ENCODE measurements at places on chromosomes 5 and 9. TPM values are rescaled to one million over a fixed set of nuclear protein-coding genes. Genes with fewer than 3 reads are reported as not detected.

TRAF1 gene
- 170 TPM for total RNA-seq

TYRP1 gene
- not detected for total RNA-seq

PCA3 gene
- total RNA-seq: not detected

TAF1L gene
- not detected for total RNA-seq

OR1Q1 gene
- not detected for total RNA-seq

CCL19 gene
- not detected for total RNA-seq

TMEM215 gene
- not detected for total RNA-seq

GRCh38 chr9:34047864-34048726, 592 bp downstream of the UBAP2 start:
- peak; percentile 41 for DNase-seq
- H3K27me3 ChIP-seq: no peaks in the 10 kb centered on the region
- H3K27ac ChIP-seq: peak overlapping the region; percentile 88
- peak overlapping the region; percentile 90 for H3K4me3 ChIP-seq
- H3K4me1 ChIP-seq: peaks cover 18% of the 10 kb centered on the region

DNA sequence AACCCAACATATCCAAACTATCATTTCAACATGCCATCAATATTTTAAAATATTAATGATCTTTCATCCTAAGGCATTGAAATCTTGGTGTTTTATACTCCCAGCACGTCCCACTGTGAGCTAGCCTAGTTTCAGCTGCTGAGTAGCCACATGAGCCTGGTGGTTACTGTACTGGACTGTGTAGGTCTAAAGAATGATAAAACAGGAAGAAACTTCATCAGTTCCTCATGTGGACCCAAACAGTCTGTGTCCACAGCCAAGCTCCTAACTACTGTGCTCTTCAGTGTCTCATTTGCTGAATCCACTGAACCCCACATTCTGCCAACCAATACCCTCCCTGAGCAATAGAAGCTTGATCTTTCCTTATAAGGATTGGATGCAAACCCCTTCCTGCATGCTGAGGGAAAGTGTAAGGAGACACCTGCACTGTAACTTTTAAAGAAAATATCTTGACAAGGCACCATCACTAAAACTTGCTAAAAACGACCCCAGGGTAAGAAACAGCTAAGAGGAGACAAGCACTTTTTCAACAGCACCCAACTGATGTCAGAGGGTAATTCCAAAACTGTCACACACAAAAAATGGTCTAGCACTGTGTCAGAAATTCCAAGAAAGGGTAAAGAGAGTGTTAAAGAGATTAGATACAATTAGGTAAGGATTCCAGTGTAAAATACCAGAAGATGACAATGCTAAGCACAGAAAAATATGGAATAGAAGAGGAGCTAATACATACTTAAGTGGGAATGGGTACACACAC, 126.9 kb downstream of the SPOCK1 start:
- peaks cover 5% of the 10 kb centered on the region for H3K27me3 ChIP-seq
- no peaks in the 10 kb centered on the region for H3K36me3 ChIP-seq
- no peak overlapping the region for H3K27ac ChIP-seq
- no peak for DNase-seq
- no peak overlapping the region for H3K4me3 ChIP-seq

DNA sequence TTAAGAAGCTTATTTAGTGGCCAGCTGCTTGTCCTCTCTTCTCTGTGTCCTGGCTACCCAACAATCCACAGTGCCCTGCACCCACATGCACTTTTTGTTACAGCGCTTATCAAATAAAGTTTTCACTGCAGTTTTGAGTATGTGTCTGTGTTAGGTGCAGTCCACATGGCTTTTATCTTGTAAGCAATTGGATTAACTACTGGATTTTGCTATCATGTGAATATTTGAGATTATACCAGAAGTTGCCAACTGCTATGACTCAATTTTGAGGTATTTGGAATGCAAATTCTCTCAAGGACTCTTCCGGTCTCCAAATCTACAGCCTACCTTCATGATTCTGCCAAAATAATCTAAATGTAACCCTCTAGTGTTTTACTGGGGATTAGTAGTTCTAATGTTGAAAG, 690.2 kb downstream of the NR2F1-AS1 start:
- no peak overlapping the region for H3K4me3 ChIP-seq
- H3K27me3 ChIP-seq: no peaks in the 10 kb centered on the region
- H3K27ac ChIP-seq: no peak overlapping the region
- no peaks in the 10 kb centered on the region for H3K36me3 ChIP-seq
- no peaks in the 10 kb centered on the region for H3K4me1 ChIP-seq

DNA sequence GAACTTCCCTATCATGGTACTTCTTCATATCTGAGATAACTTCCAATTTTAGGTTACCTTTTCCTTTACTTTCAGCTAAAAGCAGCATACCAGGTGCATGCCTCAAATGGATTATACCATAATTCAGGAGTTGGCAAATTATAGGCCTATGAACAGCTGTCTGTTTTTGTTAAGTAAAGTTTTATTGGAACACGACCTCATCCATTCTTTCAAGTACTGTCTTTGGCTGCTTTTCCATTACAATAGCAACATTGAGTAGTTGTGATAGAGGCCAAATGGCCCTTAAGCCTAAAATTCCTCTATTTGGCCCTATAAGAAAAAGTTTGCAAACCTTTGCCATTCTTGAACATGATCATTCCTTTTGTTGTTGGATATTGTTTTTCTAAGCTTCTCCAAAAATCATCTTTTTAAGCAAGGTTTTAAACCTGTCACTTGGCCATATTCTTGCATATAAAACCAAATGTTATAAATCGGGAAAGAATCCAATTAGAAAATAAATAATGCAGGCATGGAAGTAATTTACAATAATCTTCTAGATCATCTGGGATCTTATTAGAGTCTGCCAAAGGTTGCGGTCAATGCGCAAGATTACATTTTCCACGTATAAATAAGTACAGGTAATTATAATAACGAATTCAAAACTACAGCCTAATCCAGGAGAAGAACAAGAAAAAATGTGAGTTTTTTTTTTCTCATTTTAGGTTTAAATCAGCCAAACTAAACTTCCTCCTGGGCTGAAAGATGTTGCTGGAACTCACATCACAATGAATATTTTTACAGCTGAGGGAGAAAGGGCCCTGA, 226.5 kb upstream of the ANKRD55 start:
- H3K4me3 ChIP-seq: no peak overlapping the region
- H3K27ac ChIP-seq: no peak overlapping the region
- no peaks in the 10 kb centered on the region for H3K36me3 ChIP-seq
- no peak for DNase-seq
- no peaks in the 10 kb centered on the region for H3K4me1 ChIP-seq
- no peaks in the 10 kb centered on the region for H3K27me3 ChIP-seq

- no peak for DNase-seq
- no peaks in the 10 kb centered on the region for H3K4me1 ChIP-seq
- H3K36me3 ChIP-seq: no peaks in the 10 kb centered on the region
- no peak overlapping the region for H3K4me3 ChIP-seq
- no peaks in the 10 kb centered on the region for H3K27me3 ChIP-seq
- no peak overlapping the region for H3K27ac ChIP-seq
Measured at GRCh38 chr5:143554918-143555477, 151.5 kb upstream of the NR3C1 start.

DNA sequence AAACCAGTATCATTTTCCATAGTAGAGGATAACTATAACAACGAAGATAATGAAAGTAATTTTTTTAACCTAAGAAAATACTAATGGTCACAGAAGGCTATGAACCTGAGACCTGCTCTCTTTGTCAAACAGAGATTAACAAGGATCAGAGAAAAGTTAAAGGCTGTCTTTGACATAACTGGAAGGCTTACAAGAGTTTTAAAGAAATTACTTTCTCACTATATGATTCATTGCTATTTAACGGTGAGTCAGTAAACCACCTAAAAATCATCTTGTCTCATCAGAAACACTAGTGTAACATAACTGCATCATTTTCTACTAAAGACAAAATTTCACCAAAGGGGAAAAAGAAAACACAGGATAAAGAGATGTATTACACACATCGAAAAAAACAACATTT, 19.3 kb downstream of the MLANA start:
- H3K4me3 ChIP-seq: no peak overlapping the region
- H3K27ac ChIP-seq: no peak overlapping the region
- no peaks in the 10 kb centered on the region for H3K4me1 ChIP-seq
- DNase-seq: no peak
- H3K36me3 ChIP-seq: peaks cover 15% of the 10 kb centered on the region

- no peaks in the 10 kb centered on the region for H3K4me1 ChIP-seq
- no peak overlapping the region for H3K4me3 ChIP-seq
- H3K36me3 ChIP-seq: no peaks in the 10 kb centered on the region
- peaks cover 3% of the 10 kb centered on the region for H3K27me3 ChIP-seq
- H3K27ac ChIP-seq: no peak overlapping the region
- no peak for DNase-seq
Measured at GRCh38 chr5:10832987-10833386, 72.0 kb upstream of the DAP start.

DNA sequence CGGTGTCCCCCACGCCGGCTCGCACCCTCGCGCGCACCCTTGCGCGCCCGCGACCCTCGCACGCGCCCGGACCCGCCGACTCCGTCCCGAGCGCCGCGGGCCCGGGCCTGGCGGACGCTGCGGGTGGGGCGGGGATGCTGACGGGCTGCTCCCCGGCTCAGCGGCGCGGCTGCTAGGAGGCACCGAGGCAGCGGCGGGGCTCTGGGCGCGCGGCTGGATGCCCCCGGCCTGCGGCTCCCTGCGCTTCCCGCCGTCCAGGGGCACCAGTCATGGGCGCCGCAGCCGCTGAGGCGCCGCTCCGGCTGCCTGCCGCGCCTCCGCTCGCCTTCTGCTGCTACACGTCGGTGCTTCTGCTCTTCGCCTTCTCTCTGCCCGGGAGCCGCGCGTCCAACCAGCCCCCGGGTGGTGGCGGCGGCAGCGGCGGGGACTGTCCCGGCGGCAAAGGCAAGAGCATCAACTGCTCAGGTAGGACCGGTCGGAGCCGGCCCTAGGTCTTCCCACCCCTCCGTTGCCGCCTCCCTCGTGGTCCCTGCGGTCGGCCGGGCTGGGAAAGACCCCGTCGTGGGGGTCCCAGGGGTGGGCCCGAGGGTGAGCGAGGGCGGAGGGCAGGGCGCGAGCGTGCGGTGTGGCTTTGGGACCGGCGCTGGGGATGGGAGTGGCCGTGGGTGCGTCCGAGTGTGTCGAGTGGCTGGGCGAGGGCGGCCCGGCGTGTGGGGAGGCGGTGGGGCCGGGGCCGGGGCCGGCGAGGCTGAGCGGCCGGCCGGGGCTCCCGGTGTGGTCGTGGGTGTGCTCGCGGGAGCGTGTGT, 530 bp downstream of the TMEFF1 start:
- peaks cover 27% of the 10 kb centered on the region for H3K27me3 ChIP-seq
- no peaks in the 10 kb centered on the region for H3K4me1 ChIP-seq
- H3K36me3 ChIP-seq: no peaks in the 10 kb centered on the region
- H3K4me3 ChIP-seq: peak overlapping the region; percentile 31

- no peak for DNase-seq
- peaks cover 28% of the 10 kb centered on the region for H3K27me3 ChIP-seq
- no peak overlapping the region for H3K27ac ChIP-seq
Measured at GRCh38 chr5:136073714-136074529, 45.1 kb downstream of the TGFBI start.

DNA sequence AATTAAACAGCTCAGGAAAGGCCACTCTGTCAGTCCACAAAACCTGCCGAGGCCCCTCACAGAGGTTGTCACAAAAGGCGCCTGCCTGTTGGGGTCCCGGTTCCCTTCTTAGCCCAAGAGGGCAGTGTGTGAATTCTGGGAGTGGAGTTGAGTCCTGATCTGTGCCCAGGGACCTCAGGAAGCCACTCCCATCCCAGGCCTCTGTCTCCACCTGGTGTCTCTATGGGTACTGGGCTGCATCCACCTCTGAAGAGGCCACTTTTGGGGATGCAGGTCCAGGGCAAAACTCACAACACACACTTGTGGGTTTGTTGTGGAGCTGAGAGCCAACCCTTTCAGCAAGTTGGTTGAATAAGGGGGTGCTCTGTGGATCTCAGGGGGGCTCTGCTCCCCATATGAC, 74.3 kb upstream of the STXBP1 start:
- no peaks in the 10 kb centered on the region for H3K36me3 ChIP-seq
- DNase-seq: no peak
- no peak overlapping the region for H3K27ac ChIP-seq
- no peaks in the 10 kb centered on the region for H3K4me1 ChIP-seq
- no peak overlapping the region for H3K4me3 ChIP-seq

- peaks cover 8% of the 10 kb centered on the region for H3K27me3 ChIP-seq
- no peak for DNase-seq
- no peak overlapping the region for H3K27ac ChIP-seq
- H3K4me3 ChIP-seq: no peak overlapping the region
Measured at GRCh38 chr9:101487443-101487840, 46.2 kb upstream of the RNF20 start.

DNA sequence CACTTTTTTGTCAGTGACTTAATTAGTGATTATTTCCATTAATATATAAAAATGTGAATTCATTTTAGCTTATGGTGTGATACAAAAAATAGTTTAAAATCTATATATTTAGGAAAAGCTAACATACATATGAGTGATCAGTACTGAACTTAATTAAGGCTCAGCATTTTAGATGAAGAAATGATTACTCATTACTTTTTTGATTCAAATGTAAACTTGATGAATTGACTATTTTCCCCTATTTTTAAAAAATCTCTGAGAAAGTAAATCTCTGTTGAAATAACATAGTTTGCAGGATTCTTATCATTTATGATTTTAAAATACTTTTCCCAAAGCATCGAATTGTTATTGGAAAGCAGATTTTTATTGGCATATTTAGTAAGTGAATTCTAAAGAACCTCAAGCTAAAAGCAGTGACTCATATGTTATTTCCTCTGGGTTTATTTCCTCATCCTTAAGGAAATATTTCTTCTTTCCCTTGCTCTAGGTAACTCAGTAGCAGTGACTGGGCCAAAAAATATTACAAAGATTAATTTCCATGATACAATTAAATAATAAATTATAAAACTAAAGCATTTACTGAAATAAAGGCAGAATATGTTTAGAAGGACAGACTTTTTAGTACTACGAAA, 290.6 kb downstream of the FER start:
- H3K36me3 ChIP-seq: no peaks in the 10 kb centered on the region
- no peak overlapping the region for H3K27ac ChIP-seq
- DNase-seq: no peak
- no peak overlapping the region for H3K4me3 ChIP-seq
- no peaks in the 10 kb centered on the region for H3K4me1 ChIP-seq

DNA sequence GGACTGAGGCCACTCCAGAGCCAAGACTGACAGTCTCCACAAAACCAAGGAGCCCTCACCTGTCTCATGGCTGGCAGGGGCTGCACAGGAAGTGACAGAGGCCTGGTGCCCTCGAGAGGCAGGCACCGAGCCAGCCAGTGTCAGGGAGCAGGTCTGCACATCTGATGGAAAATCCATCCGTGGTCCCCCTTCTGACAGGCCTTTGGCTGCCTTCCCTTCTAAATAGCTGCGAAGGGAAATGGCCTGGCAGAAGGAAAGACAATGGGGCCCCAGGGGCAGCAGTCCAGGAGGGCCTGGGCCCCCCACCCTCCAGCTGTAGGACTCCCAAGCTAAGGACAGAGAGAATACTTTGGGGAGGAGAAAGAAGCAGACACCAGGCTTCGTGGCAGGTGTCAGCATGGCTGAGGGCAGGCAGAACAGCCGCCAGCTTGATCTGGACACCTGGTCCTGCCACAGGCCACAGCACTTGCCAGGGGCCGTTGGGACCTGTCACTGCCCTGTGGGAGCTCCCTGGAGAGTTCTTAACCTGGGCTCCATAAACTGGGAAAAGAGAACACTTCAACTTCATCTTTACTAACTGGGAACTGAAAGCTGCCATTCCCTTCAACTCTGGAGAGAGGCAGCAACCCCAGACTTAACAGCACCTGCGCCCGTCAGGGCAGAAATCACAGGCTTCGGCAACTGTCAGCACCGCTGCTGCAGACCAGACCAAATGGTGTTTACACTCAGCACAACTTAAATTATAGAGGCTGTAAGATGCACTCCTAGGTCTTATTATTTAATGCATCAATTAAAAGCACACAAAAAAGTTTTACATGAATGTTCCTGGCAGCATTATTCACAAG, 22.0 kb downstream of the ADAMTS2 start:
- H3K36me3 ChIP-seq: no peaks in the 10 kb centered on the region
- no peaks in the 10 kb centered on the region for H3K4me1 ChIP-seq
- no peak for DNase-seq
- H3K27me3 ChIP-seq: no peaks in the 10 kb centered on the region
- H3K27ac ChIP-seq: no peak overlapping the region

Measured in T-cell (primary cell).